PC-9 (cell line): ENCODE measurements at places on chromosomes 3 and 15. TPM values are rescaled to one million over a fixed set of nuclear protein-coding genes. Genes with fewer than 3 reads are reported as not detected.

PARP3 gene
- 24.4 and 33.8 TPM in 2 replicates for total RNA-seq

- no peak for DNase-seq
These were observed 28.1 kb upstream of the CD200R1L start for GRCh38 chr3:112874725-112875124.

- no peak for DNase-seq
These were observed 41.1 kb downstream of the CYFIP1 start for GRCh38 chr15:22939051-22939450.

DNA sequence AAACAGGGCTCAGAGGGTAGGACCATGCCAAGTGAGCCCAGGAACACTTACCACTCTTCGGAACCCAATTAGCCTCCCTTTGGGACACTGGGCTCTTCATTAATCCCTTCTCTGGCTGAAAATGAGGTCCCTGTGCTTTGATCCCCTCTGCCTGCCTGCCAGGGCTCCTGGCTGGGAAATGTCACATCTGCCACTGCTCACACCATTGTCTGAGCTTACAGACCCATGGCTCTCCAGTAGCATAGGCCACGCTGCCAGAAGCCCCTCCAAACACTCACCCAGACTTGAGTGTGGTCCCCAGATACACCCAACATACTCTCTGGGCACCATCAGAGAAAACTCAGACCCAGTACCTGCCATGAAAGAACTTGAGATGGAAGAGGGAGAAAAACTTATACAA lies 287.3 kb downstream of the XXYLT1 start:
- DNase-seq = no peak

- DNase-seq = no peak
These were observed 12.2 kb upstream of the SACM1L start for GRCh38 chr3:45677033-45677446.

CD200R1 gene
- total RNA-seq = 0.20 and 0.63 TPM in 2 replicates

DNA sequence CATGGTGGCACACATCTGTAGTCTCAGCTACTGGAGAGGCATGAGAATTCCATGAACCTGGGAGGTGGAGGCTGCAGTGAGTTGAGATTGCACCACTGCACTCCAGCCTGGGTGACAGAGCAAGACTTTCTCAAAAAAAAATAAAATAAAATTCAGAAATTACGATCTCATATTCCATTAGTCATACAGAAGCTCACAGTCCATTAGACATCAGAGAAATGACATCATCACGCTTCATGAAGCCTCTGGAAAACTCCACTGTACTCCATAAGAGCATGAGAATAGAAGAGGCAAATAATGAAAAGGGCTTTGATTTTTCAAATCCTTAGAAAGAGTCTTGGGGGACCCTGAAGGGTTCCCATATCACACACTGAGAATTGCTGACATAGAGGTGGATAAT lies 145.0 kb upstream of the MITF start:
- DNase-seq = no peak

GRCh38 chr3:133851266-133851906 lies 44.3 kb downstream of the RAB6B start:
- DNase-seq = no peak
